Activated naive CD4-positive, alpha-beta T cell treated with anti-CD3 and anti-CD28 coated beads, Interleukin-2, amount 10 ng/mL, durations not matched to agents 7 days and 5 days (primary cell): ENCODE measurements at places on chromosomes 4 and X.

- DNase-seq, result no peak
Observed at GRCh38 chr4:146183209-146183608, 7.7 kb downstream of the LSM6 start.

DNA sequence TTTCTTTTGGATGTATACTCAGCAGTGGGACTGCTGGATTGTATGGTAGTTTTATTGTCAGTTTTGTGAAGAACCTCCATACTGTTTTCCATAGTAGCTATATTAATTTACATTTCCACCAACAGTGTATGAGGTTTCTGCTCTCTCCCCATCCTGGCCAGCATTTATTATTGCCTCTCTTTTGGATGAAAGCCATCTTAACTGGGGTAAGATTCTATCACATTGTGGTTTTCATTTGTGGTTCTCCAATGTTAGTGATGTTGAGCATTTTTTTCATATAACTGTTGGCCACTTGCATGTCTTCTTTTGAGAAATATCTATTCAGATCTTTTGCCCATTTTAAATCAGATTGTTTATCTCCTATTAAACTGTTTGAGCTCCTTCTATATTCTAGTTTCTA lies 27.6 kb downstream of the QRFPR start:
- DNase-seq, result no peak

DNA sequence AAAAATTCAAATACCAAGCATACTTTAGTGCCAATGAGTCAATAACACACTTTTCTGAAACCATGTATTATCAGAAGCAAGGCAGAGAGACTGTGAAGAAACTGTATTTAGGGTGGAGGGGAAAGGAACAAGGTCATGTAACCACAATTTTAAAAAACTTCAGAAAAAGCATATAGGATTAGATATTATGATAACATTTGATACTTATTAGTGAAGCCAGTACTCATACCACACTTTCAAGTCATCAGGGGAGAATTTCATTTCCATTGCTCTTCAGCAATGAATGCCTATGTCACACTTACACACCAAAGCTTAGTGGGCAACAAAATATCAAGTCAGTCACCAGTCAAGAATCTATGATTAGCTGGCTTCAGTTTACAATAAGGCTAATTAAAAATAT lies 602.2 kb downstream of the IL15 start:
- DNase-seq, result no peak

GRCh38 chr4:67401902-67402301 lies 143.4 kb downstream of the CENPC start:
- no peak for DNase-seq

DNA sequence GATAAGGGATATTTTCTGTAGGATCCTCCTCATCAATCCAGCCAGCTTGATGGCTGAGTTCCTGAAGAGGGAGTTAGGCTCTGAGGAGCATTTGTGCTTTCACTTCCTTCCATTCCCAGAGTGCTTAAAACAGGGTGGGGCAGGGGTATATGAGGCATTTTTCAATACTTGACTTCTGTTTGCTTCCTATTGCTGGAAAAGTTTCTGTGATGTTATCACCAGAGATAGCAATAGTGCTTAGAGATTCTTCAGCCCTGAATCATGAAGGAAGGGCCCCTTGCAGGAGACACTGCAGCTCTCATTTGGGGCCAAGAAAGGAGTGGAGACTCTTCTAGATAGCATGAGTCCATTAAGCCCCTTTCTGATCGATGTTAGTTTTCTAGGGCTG lies 166.7 kb upstream of the RPS6KA3 start:
- DNase-seq, result no peak

GRCh38 chr4:148632476-148632875 lies 190.3 kb upstream of the NR3C2 start:
- no peak for DNase-seq

- DNase-seq, result no peak
Observed at GRCh38 chr4:111070390-111070789, 447.5 kb upstream of the PITX2 start.

DNA sequence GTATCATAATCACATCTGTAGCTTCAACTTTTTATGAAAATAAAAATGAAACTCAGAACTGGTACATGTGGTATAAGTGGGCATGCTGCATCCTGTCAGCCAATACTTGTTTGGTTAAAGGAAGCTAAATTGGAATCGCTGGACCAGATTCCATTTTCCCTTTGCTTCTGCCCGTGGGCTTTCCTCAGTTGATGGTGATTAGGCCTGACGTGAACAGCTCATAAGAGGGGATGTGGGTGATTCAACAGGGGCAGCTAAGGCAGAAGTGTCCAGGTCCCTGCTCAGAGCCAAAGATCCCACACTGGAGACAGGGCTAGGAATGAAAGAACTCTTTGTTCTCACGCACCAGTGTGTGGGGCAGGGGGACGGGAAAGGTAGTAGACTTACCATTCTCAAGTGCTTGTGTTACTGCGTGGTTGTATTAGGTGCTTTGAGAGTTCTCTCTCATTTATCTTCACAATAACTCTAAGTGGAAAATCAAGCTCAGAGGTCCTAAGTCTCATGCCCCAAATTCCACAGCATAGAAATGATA lies 63.2 kb upstream of the GUCY1A1 start:
- DNase-seq, result no peak

DNA sequence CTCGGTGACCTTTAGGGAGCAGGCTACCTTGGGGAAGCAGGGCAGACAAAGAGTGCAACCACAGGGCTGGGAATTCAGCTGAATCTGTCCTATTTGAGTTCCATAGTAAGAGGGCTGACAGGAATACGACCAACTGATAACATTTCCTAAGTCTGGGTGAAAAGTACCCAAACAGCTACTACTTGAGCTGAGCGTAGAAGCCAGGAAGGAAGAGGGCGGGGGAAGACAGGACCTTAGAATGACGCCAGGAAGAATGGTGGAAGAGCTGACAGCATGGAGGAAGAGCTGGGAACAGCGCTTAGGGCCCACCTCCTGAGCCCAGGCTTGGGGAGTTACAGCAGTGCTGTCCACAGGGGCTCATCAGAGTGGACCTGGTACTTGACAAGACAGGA lies 14.4 kb downstream of the MECP2 start:
- no peak for DNase-seq

DNA sequence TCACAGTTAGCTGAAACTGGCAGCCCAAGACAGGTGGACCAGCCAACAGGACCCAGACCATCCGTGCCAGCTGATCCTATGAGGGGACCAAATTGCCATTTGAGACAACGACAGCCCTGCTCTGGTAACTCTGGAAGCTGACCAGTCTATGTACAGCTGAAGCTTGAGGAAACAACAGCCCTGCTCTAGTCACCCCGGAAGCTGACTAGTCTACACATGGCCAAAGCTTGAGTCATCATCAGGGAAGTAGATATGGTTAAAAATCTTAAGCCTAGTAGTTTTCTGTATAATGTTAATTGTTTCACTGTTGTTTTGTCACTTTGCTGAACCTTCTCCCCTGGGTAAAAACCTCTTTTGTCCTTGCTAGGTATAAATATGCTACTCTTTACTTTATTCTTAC lies 905.4 kb upstream of the NDST4 start:
- no peak for DNase-seq

- no peak for DNase-seq
Observed at GRCh38 chr4:9953089-9953488, 68.2 kb downstream of the SLC2A9 start.

DNA sequence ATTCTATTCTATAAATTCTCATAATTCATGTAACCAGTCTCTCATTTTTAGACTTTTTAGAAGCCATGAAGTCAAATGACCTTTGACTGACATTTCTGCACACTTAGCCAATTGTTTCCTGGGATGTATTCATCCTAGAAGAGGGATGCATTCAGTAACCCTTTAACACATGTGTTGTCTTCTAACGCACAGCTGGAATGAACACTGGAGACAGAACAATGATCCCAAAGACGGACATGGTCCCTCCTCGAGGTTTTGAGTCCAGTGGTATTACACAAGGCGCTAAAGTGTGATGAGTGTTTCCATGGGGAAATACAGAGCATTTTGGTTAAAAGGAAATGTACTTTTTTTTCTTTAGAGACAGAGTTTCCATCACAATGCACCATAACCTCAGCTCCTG lies 39.8 kb upstream of the CLDN24 start:
- no peak for DNase-seq

DNA sequence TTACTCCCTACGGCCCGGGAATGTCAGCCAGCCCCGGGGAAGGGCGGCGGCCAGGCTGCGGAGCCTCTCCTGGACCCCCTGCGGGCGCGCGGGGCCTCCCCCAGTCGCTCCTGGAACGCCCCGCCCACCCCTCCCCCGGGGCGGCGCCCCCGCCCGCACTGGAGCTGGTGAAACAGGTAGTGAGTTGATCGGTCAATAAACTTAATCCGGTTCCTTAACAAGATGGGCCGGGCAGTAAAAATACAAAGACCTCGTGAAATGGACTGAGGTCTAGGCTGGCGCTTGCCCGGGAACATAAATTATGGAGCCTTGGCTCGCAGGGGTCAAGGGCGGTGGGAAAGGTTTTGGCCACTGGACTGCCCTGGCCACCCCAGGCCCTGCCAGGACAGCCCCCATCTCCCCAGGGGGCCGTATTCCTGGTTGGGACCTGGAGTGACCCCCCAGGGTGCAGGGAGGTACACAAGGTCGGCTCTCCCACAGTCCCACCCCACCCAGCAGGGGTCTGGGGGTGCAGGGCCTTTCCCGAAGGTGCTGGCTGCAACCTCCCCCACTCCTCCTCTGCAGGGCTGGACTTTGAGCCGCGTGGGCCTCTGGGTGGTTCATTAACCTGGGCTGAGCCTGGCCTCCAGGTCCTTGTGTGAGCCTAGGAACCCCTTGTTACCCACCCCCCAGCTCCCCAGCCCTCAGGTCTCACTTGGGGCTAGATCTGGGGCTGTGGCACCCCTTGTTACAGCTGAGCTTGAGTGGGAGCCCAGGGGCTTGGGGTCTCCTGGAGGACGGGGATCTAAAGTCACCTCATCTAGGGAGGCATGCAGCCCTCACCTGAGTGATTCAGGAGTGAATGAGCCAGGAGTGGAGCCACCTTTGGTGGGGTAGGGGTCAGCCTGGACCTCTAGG lies 2.5 kb downstream of the FGFR3 start:
- DNase-seq, result no peak

GRCh38 chrX:41095174-41095573 lies 9.9 kb downstream of the USP9X start:
- no peak for DNase-seq

DNA sequence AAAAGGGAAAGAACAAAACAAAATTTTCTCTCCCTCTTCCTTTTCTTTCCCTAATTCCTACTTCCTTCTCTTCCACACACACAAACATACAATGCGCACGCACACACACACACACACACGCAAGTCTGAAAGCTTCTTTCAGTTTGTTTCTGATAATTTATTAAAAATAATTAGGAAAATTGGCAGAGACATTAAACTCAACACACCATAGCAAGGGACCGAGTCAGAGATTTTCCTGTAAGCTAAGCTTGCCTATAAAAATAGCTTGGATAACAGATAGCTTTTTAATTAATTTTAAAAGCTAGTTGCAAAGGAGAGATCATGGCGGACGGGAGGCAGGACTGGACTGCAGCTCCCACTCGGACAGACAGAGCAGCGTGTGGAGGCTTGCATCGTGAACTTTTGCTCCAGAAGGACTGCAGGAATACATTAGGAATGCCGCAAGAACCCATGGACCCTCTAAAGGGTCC lies 92.6 kb upstream of the MAPK10 start:
- no peak for DNase-seq

GRCh38 chrX:46279925-46280313 lies 265.3 kb downstream of the ZNF674 start:
- DNase-seq, result no peak

- DNase-seq, result no peak
Observed at GRCh38 chrX:48924270-48924669, 5.4 kb upstream of the PIM2 start.

GRCh38 chr4:89506866-89507491 lies 199.4 kb upstream of the GPRIN3 start:
- no peak for DNase-seq

DNA sequence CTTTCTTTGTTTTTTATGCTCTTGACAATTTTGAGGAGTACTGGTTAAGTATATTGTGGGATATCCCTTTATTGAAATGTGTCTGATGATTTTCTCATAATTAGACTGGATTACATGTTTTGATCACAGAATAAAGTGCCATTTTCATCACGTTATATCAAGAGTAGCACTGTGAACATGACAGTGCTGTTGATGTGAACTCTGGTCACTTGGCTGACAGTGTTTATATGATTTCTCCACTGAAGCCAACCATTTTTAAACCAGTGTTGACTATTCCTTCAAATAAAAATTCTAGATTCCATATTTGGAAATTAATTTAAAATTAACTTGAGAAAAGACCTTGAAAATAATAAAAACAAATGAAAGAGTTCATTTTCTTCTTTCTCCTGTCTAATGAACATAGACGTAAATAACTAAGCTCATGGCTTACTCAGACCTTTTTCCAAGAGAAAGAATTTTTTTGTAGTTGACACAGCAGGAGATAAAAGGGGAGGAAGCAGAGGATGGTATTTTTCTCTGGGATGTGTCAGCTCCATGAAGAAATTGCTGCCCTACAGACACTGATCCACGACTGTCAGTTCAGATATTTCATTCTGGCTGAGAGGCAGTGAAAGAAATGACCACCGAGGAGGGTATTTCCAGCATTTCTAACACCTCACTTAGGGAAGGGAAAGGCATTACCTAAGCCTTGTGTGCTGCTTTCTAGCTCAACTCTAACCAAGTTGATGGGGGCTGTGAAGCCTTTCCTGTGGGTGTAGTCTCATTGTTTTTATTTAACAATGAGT lies 150.9 kb upstream of the ANK2 start:
- no peak for DNase-seq

DNA sequence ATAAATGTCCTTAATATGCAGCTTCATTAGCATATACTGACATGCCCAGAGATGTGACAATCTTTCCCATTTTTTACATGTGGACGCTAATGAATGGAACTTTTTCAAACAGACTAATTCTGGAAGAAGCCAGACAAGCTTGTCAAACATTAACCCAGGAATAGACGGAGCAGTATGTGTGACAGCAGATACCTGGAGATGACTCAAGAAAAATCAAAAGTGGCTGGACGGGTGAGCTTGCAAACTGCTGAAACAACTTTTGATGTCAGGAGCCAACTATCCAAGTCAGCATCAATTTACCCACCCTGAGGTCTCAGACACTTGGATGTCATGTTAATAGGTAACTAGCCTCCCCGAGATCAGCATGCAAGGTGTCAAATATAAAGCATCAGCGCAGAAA lies 183.0 kb downstream of the PACRGL start:
- DNase-seq, result no peak

GRCh38 chr4:116501954-116502353 lies 583.4 kb downstream of the TRAM1L1 start:
- no peak for DNase-seq

DNA sequence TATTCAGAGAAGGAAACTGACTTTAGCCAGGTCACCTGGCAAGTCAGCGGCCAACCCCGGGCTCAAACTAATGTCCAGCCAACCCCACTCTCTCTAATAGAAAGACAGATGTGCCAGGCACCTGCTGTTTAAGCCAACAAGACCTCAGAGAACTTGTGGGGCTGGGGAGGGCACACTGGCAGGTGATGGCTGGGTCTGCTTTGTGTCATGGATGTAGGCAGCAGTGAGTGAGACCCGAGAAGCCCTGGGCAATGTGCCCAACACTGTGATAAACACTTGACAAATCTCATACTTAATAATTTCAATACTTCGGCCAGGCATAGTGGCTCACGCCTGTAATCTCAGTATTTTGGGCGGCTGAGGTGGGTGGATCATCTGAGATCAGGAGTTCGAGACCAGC lies 9.0 kb upstream of the CD99L2 start:
- DNase-seq, result no peak

- DNase-seq, result no peak
Observed at GRCh38 chr4:94006932-94007331, 178.4 kb downstream of the ATOH1 start.
